Stimulated activated CD4-positive, alpha-beta T cell treated with anti-CD3 and anti-CD28 coated beads, Interleukin-4, amount 100 ng/mL, for 4 hours (primary cell): ENCODE measurements at places on chromosomes 4 and X.

DNA sequence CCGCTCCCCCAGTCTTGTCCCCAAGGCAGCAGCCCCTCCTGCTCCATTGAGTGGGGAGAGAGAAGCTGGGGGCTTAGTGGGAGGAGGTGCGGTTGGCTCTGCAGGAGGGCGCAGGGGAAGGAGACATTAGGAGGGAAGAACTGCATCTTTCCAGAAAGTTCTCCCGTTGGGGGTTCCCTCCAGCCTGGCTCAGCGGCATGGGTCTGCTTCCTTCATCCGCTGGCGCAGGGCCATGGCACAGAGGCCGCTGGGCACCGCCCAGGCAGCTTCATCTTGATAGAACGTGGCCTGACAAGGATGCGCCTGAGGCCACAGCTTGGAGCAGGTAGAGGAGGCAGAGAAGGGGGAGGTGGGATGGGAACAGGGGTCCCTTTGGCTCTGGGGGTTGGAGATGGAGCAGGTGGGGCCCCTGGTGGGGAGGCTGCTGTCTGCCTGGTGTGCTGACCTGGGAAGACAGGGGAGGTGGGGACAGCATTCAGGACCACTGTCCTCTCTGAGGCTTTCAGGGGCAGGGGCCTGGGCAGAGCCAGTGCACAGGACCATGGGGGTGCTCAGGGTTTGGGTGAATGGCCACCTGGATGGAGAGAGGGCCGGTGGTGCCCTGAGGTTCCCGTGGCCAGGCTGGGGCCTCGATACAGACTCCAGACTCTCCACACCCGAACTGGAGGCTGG, 12.1 kb downstream of the DOK7 start:
- DNase-seq: no peak

DNA sequence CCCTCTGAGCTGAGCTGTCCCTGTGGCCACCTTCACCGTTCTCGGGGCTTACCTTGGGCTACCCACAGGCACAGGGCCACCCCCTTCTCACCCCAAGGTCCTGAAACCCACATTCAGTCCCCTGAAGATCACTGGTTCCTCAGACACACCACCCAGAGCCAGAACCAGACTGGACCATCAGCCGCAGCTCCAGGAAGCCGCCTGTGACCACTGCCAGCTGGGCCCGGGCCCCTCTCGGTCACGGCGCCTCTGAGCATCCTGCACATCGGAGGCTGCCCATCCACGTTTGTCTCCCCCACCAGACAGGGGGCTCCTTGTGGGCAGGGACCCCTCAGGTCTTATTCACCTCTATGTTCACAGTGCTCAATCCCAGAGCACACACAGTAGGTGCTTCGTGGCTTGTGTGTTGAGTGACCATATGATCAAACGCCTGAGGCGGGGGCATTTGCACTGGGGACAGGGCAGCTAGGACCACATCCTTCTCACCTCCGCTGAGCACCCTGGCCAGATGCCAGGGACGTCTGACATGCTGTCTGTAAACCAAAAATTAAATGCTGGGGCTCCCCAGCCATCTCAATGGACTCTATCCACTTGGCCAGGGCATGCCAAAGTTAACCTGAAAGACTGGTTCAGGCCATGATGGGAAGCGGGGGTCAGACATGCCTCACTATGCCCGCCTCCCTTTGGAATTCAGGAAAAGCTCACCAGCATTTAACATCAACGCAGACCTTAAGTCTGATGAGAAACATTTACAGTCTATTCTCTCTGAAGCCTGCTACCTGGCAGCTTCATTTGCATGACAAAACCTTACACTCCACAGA, 109.4 kb upstream of the AFAP1 start:
- no peak for DNase-seq

DNA sequence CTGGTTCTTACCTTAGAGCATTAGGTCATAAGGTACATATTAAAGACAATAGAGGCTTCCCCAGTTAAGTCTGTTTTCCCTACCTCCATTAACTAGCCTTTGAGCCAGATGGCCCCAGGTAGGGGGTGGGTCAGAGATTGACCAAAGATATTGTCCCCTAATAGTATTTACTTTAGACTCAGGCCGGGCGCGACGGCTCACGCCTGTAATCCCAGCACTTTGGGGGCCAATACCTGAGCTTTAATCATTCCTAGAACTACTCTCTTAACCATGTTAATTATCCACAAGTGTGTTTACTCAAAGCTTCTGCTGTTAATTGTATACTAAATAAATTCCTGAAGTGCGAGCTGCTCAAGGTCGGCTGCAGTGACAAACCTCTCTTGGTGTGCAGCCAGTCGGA, 28.0 kb upstream of the AMBN start:
- DNase-seq: no peak

DNA sequence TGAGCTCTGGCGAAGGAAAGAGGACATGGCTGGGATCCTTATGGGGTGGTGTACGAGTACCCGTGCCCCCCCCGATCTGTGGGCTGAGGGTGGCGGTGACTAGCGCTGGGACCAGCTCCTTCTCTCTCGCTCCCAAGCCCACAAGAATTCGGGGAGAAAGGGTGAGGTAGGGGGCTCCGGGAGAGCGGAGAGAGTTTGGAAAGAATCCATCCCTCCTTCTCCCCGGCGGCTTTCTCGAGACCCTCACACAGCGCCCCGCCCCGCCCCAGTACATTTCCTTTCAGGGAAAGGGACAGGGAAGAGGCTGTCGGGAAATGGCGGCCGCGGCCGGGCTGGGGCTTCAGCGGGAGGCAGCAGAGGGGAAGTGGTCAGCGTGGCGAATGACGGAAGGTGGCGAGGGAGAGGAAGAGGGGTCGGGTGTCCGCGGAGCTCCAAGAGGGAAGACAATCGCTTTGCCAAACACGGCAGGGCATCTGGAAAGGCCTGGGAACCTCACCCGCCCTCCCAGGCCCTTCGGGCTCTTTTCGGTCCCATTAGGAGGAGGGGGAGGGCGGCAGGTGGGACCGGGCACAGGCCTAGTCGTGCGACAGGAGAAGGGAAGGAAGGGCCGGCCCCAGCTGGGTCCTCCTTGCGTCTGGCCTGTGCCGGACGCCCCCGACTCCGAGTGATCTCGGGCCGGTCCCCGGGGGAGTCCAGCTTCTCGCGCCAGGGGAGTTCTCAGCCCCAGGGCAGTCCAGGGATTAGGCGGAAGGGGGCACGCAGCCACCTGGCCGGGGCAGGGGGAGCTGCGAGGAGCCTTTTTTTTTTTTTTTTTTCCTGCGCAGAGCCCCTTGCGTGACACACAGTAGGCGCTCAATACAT, 10.2 kb downstream of the HNRNPH2 start:
- peak; percentile 39 for DNase-seq

DNA sequence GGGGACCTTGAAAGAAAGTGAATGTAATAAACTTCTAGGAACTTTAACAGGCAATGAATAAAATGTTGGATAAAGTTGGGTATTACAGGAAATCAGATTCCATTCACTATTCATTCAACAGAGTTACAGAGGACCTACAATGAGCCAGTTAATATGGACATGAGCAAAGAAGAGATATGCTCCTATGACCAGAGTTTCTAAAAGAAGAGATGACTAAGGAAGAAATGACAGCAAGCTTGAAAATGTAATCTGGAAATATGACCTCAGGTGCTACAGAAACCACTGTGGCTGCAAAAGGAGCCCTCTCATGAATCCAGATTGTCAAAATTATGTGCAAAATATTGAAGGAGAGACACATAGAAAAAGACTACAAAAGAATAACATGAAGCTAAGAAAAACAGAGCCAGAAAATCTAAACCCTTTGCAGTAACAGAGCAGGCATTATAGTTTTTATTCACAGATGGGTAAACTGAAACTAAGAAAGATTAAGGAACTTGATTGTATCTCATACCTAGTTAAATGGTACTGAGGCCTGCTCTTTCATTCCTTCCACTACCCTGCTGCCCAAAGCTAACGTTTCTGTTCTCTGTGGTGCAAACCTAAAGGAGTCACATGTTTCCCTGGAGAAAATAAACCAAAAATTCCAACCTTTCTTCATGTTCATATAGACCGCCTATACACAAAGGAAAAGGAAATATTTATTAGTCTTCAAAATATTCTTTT, 378.3 kb downstream of the GBA3 start:
- no peak for DNase-seq

DNA sequence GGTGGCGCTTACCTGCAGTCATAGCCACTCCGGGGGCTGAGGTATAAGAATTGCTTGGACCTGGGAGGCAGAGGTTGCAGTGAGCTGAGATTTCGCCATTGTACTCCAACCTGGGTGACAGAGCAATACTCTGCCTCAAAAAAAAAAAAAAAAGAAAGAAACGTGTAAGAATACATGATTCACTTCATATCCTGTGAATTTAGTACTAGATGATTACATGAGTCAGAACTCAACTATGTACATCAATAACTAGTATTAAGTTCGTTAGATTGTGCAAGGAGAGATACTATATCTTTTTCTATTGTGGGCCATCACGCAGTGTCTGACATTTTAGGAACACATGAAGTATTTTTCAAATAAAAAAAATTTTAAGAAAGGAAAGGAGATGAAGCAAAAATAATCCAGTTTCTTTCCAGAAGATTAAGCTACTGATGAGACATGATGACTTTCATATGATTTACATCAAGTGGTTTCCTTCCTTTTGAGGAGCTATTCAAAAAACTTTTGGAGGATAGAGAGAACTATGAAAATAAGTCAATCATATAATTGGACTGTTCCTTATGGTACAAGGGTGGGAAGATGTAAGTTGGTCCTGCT, 64.7 kb upstream of the EXOC1L start:
- DNase-seq: no peak

GRCh38 chr4:154349829-154350228, 141.8 kb downstream of the DCHS2 start:
- no peak for DNase-seq

- DNase-seq: peak; percentile 1
Measured at GRCh38 chrX:78199851-78200250, 60.4 kb upstream of the TAF9B start.

- DNase-seq: no peak
Measured at GRCh38 chrX:143663755-143664154, 27.9 kb upstream of the SLITRK4 start.

- DNase-seq: no peak
Measured at GRCh38 chrX:114675365-114675764, 91.5 kb downstream of the HTR2C start.

GRCh38 chr4:86872135-86872534, 20.1 kb downstream of the C4orf36 start:
- no peak for DNase-seq

GRCh38 chr4:42642101-42642797, 14.7 kb downstream of the ATP8A1 start:
- no peak for DNase-seq

DNA sequence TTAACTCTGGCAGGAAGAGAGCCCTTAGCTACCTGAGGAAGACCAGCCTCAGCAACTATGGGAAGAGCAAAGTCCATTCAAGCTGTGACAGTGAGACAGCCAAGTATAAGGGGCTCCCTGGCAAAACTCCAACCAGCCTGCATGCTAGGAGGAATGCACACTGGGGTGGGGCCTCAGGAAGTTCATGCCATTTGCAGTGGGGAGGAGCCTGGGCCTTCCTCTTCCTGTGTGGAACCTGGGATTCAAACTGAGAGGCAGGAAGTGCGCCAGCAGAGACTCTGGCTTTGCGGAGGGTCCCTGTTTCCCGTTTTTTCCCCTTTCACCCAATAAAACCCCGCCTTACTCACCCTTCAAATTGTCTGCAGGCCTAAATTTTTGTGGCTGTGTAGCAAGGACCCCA, 33.0 kb downstream of the TFDP3 start:
- no peak for DNase-seq

GRCh38 chr4:145423017-145423708, 58.5 kb upstream of the SMAD1 start:
- DNase-seq: no peak

GRCh38 chrX:50447535-50447934, 23.1 kb downstream of the DGKK start:
- DNase-seq: no peak

- DNase-seq: no peak
Measured at GRCh38 chr4:32840461-32841189, 2120.5 kb downstream of the PCDH7 start.

DNA sequence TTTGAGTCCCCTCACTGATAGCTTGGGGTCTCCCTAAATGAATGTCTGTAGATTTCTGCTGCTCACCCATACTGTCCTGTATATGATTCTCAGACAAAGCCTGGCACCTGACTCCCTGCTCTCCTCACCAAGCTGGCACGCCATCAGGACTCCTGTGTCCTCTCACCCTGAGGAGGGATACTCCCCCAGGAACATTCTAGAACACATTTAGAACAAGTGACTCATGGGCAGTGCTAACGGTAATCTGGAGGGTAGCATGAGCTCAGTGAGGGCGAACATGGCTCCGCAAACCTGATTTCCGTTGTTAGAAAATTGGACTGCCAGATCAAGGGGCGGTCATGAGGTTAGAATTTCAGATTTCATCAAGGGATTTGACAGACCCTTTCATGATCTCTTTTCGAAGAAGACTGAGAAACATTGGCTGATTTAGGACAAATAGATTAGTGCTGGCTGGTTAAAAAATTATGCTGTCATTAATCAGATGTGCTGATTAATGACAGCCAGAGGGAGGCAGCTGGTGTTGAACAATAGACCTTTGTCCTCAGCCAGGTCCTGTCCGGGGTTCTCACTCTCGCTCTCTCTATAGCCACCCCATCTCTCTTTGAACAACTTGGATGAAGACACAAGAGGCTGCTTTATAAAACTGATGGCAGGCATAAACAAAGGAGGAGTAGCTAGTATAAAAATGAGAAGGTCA, 244.3 kb downstream of the PTTG2 start:
- DNase-seq: no peak

DNA sequence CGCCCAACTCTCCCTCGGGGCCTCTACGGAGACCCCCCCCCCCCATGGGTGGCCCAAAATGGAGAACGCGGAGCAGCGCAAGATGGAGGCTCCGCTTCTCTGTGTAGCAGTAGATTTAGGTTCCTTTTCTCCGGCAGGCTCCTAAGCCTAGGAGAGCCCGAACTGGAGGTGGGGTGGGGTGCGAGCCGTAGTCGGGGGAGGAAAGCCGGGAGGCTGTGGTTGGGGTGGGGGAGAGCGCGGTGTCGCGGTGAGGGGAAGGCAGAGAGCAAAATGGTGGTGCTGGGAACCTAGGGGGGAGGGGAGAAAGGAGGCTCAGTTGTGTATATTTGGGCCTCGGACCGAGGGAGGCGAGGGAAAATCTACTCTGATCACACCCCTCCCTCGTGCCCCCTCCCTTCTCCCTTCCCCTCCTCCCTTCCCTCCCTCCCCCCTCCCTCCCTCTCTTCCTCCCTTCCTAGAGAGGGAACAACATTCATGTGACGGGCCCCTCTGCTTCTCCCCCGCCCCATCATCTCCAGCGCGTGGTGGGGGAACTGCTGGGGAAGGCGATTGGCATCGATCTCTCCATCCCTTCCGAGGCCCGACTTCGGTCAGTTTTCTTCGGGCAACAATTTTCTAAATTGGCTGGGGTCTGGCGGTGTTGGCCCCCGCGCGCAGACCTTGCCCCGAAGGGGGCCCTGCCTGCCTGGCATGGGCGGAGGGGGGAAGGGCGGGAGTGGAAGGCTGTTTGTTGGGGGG, at the start of gene STAG2:
STAG2 (plus strand) TSS at position 439 of the 738 bp plus-strand sequence. CDS start 60,922 bp downstream, outside the sequence.
- DNase-seq: peak; percentile 47

DNA sequence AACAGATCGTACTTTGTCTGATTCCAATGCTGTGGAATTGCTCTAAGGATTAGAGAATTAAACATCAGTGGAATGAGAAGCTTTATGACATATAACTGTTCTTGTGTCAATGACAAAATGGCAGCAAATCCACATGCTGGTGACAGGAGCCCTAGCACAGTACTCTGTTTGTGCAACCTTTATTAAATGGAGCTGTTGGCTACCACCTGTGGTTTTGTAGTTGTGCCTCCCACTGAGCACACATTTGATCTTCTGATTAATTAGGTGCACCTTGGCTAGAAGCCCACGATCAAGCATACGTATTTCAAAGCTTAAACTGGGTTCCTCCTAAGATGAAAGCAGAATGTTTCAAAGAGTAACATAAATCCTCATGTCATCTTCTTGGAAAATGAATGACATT, 394.0 kb upstream of the IGFBP7 start:
- DNase-seq: no peak
